ENCODE measurements at places on chromosomes 6 and 20.

DNA sequence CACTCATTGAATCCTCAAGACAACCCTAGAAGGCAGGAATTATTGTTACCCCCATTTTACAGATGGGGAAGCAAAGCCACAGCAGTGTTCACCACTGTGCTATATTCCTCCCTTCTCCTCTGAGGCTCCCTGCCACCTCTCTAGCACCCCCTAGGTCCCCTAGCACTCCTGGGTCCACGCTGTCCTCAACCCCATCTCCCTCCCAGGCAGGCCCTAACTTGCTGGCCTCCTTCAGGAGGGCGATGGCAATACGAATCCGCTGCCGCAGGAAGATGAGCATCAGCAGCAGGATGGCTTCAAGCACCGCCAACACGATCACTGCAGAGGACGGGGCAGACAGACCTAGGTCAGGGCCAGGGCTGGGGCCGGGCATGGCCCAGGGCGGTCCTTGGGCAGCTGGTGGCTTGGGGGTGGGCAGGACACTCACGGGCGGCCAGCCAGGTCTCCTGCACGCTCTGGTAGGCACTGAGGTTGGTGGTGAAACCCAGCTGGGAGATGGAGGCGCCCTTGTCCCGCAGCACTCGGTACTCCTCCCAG is 7.8 kb upstream of the NEU1 start:
- DNase-seq, result no peak

- DNase-seq, result no peak
These were observed 223.0 kb downstream of the NKAIN2 start for GRCh38 chr6:124026694-124027093.

DNA sequence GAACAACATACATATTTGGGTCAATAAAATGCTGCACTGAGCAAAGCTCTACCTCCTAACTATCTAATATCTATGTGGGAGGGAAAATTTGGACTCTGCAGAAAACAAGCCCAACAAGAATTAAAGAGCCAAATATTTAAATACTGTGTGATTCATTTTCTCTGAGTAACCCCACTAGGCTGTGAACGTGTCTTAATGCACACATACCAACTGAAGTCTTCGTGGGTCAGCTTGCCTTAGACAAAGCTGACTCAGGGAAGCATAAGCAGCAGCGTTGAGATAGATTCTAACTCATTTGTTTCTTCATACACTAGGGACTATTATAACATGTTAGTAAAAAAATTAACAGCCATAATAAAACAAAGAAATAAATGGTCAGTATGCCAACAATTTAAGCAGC is 114.3 kb downstream of the GJA1 start:
- peak; percentile 59 for DNase-seq

GRCh38 chr6:66948106-66948505 is 1241.1 kb upstream of the EYS start:
- DNase-seq, result no peak

DNA sequence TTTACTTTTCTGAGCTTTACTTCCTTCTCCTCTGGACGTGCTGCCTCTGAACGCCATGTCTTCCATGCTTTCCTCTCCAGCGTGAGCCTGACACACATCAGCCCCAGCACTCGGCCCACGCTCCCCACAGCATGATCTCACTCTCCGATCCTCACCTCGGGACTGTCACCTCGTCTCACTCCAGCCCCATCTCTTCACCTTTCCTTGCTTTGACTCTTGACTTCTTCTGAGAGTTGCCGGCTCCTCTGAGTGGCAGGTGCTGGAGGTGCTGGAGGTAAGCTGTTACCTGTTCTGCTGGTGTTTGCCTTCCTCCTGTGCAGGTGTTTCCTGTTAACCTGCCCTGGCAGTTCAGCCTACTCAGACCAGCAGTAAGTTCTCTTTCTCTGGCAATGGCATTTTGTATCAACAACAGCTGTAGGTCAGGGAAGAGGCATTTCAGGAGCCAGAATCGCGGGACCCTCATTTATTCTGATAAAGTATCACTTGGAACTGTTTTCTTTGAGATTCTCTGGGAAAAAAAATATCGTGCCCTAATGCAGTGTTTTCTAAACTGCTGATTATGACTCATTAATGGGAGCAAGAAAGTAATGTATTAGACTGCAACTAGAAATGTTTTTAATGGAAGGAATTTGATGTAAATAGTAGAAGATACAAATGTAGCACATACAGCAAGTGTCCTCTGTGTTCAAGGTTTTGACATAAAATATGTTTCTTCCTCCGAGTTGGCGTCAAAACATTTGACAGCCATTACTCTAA is 106.5 kb downstream of the ARID1B start:
- no peak for DNase-seq

- DNase-seq, result no peak
These were observed 6.1 kb downstream of the MANBAL start for GRCh38 chr20:37295595-37295994.

DNA sequence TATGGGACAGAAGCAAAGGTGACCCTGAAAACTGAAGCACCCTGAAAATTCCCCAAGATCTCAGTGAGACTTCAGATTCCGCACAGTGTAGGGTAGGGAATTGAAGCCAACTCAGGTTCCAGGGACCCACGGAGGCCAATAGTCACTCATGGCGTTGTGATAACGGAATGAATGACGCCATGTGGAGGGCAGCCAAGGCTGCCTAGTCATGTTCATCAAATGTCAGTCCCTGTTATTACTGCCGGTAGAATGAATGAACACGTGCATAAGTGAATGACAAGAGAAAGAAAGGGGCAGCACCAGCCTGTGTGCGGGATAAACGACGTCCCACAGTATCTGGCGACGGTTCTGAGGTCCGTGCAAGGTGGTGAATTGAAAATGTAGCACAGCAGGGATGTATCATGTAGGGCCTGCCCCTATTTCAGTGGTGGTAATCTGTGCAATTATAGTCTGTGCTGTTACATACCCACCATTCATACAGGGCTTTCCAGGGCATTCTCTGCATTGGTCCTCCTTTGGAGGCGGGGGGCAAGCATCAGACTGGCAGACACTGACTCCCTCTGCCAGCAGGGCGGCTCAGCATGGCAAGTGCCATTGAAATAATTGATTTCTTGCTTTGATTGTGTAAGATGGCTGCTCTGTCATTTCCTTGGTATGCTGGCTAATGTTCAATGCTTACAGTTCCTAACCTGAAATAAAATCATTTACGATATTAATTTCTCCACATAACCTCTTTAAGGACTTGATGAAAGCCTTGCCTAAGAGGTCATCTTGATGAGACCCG is 386.9 kb downstream of the CDH4 start:
- DNase-seq, result peak; percentile 10

GRCh38 chr6:3610206-3610605 is 141.3 kb downstream of the PXDC1 start:
- DNase-seq, result no peak

GRCh38 chr6:149984773-149985172 is 21.0 kb downstream of the ULBP1 start:
- no peak for DNase-seq

DNA sequence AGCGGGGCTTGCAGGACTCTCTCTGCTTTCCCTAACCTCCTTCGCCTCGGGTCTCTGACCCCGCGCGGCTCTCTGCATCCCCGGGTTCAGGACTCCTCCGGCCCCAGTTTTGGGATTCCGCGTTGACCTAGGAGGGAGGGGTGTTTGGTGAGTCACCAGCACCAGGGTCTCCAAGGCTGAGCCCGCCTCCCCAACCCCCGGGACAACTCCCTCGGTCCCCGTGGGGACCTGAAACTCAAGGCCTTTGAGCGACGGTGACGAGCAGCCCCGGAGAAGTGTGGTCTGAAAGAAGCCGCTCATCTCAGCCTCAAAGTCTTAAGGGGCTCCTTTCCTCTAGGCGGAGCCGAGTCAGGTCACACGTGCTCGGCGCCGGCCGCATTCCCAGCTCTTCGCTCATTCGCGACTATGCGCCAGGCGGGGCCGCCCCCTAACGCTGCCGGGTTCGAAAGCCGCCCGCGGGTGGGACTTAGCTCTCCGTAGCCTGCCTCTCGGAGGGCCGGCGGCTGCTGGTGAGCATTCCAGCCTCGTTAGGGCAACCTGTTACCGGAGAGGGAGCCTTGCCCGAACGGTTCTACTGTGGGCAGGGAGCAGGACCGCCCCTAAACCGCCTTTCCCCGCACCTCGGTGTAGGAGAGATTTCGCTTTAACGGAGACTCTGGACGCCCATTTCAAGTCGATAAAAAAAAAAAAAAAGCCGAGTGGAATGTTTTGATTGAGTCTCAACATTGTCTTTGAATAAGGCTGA is 3.0 kb upstream of the PRDM13 start:
- no peak for DNase-seq

Measured in GM04503 (cell line).